Chondrocyte (in vitro differentiated cells): ENCODE measurements at places on chromosomes 2 and 18. TPM values are rescaled to one million over a fixed set of nuclear protein-coding genes. Genes with fewer than 3 reads are reported as not detected.

DNA sequence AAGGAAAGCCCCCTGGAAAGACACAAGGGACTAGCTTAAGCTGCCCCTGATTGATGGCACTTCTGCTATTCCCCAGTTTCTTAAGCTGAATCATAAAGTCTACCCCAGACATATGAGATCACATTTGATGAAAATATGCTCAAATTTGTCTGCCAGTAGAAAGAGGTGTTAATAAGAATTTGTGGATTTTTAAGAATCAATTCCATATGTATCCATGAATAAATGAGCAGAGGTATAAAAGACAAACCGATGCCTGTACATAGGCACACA, 119.9 kb downstream of the CCBE1 start:
- H3K36me3 ChIP-seq = no peaks in the 10 kb centered on the region
- H3K27ac ChIP-seq = no peak overlapping the region
- peaks cover 7% of the 10 kb centered on the region for H3K4me1 ChIP-seq
- H3K4me3 ChIP-seq = no peak overlapping the region

The NRP2 gene
- 31.7 to 83.7 TPM (median 34.5 TPM) in 3 replicates for total RNA-seq

The SULT1C2 gene
- total RNA-seq = 0.27 to 0.29 TPM (median 0.28 TPM) in 3 replicates

- no peaks in the 10 kb centered on the region for H3K36me3 ChIP-seq
- peaks cover 18% of the 10 kb centered on the region for H3K4me1 ChIP-seq
- DNase-seq = no peak
- H3K27ac ChIP-seq = no peak overlapping the region
- no peaks in the 10 kb centered on the region for H3K27me3 ChIP-seq
- no peak overlapping the region for H3K4me3 ChIP-seq
These were observed 92.1 kb downstream of the IRS1 start for GRCh38 chr2:226707499-226707898.

The TMEM17 gene
- total RNA-seq = 2.6 to 3.8 TPM (median 3.8 TPM) in 3 replicates

GRCh38 chr18:49030138-49030537, 79.4 kb upstream of the SMAD7 start:
- H3K27ac ChIP-seq = no peak overlapping the region
- no peak overlapping the region for H3K4me3 ChIP-seq

The TGFBRAP1 gene
- 18.3 to 21.4 TPM (median 18.5 TPM) in 3 replicates for total RNA-seq

The CGREF1 gene
- total RNA-seq = 9.6 to 15.9 TPM (median 13.5 TPM) in 3 replicates

- H3K4me1 ChIP-seq = peaks cover 29% of the 10 kb centered on the region
- peaks cover 2% of the 10 kb centered on the region for H3K36me3 ChIP-seq
- H3K27me3 ChIP-seq = no peaks in the 10 kb centered on the region
- no peak overlapping the region for H3K27ac ChIP-seq
These were observed 254.7 kb downstream of the MREG start for GRCh38 chr2:215758691-215759090.

DNA sequence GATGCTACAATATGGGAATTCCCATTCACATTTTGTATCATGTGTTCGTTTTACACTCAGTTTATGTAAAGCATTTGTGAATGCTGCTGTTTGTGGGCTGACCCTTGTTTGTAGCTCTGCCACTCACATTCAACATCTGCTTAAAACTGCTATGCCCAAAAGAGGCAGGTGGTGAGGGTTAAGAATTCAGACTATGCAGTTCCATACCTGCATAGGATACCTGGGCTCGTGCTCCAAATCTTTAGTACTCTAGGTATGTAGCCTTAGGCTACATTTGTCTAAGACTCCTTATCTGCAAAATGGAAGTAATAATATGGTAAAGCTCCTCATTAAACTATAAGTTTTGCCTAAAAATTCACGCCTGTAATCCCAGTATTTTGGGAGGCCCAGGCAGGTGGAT, 199.5 kb downstream of the GPD2 start:
- H3K4me1 ChIP-seq = no peaks in the 10 kb centered on the region
- H3K27ac ChIP-seq = no peak overlapping the region
- peaks cover 3% of the 10 kb centered on the region for H3K36me3 ChIP-seq
- DNase-seq = no peak
- H3K27me3 ChIP-seq = peaks cover 13% of the 10 kb centered on the region
- no peak overlapping the region for H3K4me3 ChIP-seq

DNA sequence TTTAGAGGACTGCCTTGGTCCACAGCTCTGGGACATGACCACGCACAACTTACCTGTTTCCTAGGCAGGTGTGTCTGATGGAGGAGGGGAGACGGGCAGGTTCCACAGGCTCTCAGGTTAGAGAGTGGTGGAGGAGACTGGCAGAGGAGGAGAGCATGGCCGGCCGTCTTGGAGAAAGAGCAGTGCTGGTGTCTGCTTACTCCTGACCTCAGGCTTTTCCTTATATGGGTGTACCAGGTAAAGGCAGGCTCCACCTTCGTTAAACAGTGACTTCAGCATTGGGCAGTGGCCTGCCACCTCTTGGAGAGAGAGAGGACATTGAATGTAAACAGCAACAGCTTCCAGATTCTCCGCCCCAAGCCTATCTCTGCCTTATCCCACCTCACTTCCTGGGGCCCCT, at the start of gene CAPN13:
TSS of gene CAPN13 (minus strand) at position 198 of the 400 bp plus-strand sequence. CDS start 20,121 bp downstream, outside the sequence.
- H3K27ac ChIP-seq = no peak within 1 kb of the TSS
- no peaks in the 10 kb centered on the region for H3K36me3 ChIP-seq
- no peak for DNase-seq
- H3K4me1 ChIP-seq = no peaks in the 10 kb centered on the region
- H3K27me3 ChIP-seq = peaks cover 9% of the 10 kb centered on the region
- no peak within 1 kb of the TSS for H3K4me3 ChIP-seq

DNA sequence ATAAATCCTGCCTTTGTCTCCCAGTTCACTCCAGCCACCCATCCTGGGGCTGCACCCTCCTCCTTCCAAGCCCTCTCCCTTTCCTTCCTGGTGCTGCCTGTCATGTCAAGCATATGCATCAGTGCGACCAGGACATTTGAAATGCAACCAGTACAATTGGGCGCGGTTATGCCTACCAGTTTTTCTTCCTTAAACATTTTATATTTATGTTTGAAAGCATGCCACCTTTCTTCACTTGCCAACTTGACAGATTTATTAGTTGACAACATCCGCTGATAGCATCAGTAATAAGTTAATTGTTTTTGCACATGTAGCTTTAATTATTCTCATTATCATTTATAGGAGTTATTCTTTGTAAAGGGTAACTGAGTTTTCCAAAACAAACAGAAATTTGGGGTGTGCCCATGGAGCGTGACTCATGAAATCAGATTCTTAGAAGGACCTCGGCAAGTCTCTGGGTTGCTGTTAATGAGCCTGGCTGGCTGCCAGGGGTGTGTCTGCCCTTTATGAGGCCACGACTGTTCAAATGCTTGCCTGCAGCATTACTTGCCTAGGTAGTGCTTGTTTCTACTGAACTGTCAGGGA, 32.8 kb upstream of the IL1B start:
- no peak for DNase-seq
- H3K27me3 ChIP-seq = no peaks in the 10 kb centered on the region
- peaks cover 11% of the 10 kb centered on the region for H3K4me1 ChIP-seq
- H3K27ac ChIP-seq = no peak overlapping the region
- H3K36me3 ChIP-seq = no peaks in the 10 kb centered on the region
- H3K4me3 ChIP-seq = no peak overlapping the region

The MBOAT2 gene
- 34.4 to 40.2 TPM (median 35.6 TPM) in 3 replicates for total RNA-seq

The CTDSP1 gene
- 85.0 to 97.8 TPM (median 95.3 TPM) in 3 replicates for total RNA-seq

GRCh38 chr18:28048612-28049011, 128.3 kb downstream of the CDH2 start:
- H3K4me1 ChIP-seq = peaks cover 39% of the 10 kb centered on the region
- no peak overlapping the region for H3K4me3 ChIP-seq
- H3K27me3 ChIP-seq = no peaks in the 10 kb centered on the region
- peaks cover 2% of the 10 kb centered on the region for H3K36me3 ChIP-seq

- no peaks in the 10 kb centered on the region for H3K36me3 ChIP-seq
- no peak for DNase-seq
- no peak overlapping the region for H3K4me3 ChIP-seq
- H3K4me1 ChIP-seq = peaks cover 34% of the 10 kb centered on the region
- H3K27ac ChIP-seq = peak overlapping the region; percentile 34
These were observed 403.1 kb upstream of the TRIB2 start for GRCh38 chr2:12313445-12314126.

DNA sequence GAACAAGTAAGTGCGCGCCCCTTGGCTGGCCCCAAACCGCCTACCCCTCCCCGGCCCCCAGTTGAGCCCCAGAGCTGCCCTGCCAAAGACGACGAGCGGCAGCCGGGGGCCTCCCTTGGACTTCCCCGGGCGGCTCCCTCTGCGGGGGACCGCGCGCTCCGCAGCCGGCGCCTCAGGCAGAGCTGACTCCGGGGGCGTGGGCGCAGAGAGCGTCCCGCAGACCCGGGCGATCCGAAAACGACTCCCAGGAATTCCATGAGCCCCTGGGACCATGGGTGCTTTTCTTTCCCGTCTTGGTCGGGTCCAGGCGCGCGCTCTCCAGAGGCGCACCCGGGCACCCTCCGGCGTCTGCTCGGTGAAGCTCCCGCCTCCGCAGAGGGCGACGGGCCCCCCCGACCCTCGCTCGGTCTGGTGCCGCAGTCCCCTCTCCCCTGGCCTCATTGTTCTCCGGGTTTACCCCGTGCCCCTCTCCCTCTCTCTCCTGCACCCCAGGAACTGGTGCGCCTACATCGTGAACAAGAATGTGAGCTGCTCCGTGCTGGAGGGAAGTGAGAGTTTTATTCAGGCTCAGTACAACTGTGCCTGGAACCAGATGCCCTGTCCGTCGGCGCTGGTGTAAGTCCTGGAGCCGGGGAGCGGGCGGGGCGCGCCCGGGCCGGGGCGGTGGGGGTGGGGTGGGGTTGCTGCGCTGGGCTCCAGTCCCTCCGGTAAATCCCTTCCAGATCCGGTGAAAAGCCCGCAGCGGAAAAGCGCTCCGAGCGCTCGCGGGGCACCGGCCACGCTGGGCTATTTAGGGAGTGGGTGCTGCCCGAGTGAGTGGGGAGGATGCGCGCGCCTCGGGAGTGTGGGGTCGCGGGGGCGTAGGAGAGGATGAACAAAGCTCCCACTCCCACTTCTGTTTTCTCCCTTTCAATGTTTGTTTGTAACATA, 776 bp downstream of the EMILIN2 start:
- peak overlapping the region; percentile 76 for H3K4me3 ChIP-seq
- H3K27ac ChIP-seq = no peak overlapping the region
- H3K27me3 ChIP-seq = peaks cover 13% of the 10 kb centered on the region

DNA sequence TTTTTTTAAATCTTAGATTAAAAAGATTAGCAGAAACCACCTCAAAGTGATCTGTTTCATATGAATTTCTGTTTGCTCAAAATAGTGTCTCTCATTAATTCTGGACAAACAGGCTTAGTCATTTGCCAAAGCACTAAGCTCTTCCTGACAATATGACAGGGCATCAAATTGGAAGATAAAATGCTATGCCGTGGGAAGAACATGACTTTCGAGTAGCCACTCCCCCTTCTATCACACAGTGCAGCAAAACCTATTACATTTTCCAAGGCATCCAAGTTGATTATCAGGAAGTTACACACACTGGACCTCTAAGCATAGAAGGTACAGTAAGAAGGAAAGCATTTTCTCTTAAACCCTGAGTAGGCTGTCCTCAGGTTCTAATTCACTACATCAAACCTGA, 89.5 kb downstream of the STK39 start:
- no peak for DNase-seq
- no peak overlapping the region for H3K27ac ChIP-seq
- peaks cover 45% of the 10 kb centered on the region for H3K4me1 ChIP-seq
- peaks cover 10% of the 10 kb centered on the region for H3K36me3 ChIP-seq

The ABHD1 gene
- 0.30 to 0.44 TPM (median 0.31 TPM) in 3 replicates for total RNA-seq

DNA sequence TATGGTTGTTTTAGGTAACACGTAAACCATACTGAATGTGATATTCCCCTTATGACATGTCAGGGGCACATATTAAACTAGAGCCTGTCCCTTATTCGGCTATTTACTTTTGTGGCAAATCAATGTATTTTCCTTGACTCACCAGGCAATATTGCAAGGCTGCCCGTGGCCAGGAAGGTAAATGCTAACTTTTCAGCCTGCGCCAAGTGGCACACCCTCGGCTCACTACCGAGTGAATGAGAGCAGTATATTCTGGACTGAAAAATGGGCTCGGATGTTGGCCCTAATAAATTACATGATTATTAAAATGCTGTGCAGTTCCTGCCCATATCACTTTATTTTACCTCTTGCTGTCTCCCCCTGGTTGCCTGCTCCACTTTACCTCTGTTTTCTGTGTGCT, 46.7 kb downstream of the POU3F3 start:
- H3K27me3 ChIP-seq = no peaks in the 10 kb centered on the region
- H3K4me3 ChIP-seq = no peak overlapping the region
- H3K27ac ChIP-seq = no peak overlapping the region
- H3K36me3 ChIP-seq = no peaks in the 10 kb centered on the region
- H3K4me1 ChIP-seq = peaks cover 16% of the 10 kb centered on the region

DNA sequence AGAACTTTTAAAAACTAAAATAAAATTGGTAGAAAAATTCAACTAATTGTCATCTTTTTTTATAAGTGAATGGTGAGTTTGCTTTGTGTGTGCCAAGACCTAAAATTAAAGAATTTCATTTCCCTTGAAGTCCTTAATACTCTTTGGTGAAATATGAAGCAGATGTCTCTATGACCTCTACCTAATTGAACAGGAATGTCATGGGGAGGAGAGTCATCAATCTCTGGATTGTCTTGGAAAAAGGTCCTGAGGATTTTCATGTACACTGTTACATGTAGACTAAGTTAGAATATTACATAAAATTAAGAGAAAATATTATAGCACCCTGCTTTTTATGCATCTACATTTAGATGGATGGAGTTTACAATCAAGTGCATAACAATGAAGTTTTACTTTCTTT, 177.9 kb upstream of the LRP1B start:
- no peaks in the 10 kb centered on the region for H3K36me3 ChIP-seq
- DNase-seq = no peak
- H3K27ac ChIP-seq = no peak overlapping the region
- no peak overlapping the region for H3K4me3 ChIP-seq
- H3K4me1 ChIP-seq = peaks cover 15% of the 10 kb centered on the region

DNA sequence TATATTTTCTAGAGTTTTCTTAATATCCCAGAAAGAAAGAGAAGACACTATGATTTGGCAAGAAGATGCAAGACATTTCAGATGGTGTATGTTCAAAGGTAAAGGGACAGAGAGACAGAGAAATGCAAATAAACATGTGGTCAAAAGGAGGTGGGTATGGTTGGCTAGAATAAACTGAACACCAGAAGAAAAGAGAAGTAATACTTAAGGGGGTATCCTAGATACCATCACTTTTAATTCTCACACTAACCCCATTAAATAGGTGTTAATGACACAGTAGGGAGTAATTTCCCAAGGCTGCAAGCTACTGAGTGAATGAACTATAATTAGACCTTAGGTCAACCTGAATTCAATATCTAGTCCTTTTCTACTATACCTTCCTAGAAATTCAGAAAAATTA, 111.2 kb upstream of the CD226 start:
- H3K4me1 ChIP-seq = no peaks in the 10 kb centered on the region
- no peaks in the 10 kb centered on the region for H3K27me3 ChIP-seq
- no peak overlapping the region for H3K27ac ChIP-seq
- no peak for DNase-seq
- no peak overlapping the region for H3K4me3 ChIP-seq

- peaks cover 10% of the 10 kb centered on the region for H3K4me1 ChIP-seq
- no peak overlapping the region for H3K4me3 ChIP-seq
- no peaks in the 10 kb centered on the region for H3K27me3 ChIP-seq
These were observed 42.4 kb upstream of the TACR1 start for GRCh38 chr2:75241696-75242095.

DNA sequence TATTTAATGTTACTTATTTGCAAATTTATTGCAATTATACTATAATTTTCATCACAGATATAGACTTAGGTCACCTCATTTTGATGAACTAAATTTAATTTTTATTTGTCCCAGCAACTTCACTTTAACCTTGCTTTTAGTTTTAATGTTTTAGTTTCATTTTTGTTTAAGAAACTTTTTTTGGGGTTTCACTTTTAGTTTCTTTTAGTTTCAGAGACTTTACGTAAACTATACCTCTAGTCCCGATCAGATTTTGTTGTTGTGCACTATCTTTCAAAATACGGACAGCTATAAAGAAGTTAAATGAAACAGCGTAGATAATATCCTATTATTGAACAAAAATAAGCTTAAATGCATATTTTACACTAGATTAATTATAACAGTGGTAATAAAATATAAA, 460.5 kb downstream of the ERBB4 start:
- H3K36me3 ChIP-seq = no peaks in the 10 kb centered on the region
- H3K27ac ChIP-seq = no peak overlapping the region
- no peaks in the 10 kb centered on the region for H3K4me1 ChIP-seq
- DNase-seq = no peak
